Activated CD8-positive, alpha-beta memory T cell treated with anti-CD3 and anti-CD28 coated beads for 1 hour (primary cell): ENCODE measurements at places on chromosomes 2 and 18.

GRCh38 chr18:3118195-3119010 is 101.4 kb downstream of the MYOM1 start:
- DNase-seq, result no peak

DNA sequence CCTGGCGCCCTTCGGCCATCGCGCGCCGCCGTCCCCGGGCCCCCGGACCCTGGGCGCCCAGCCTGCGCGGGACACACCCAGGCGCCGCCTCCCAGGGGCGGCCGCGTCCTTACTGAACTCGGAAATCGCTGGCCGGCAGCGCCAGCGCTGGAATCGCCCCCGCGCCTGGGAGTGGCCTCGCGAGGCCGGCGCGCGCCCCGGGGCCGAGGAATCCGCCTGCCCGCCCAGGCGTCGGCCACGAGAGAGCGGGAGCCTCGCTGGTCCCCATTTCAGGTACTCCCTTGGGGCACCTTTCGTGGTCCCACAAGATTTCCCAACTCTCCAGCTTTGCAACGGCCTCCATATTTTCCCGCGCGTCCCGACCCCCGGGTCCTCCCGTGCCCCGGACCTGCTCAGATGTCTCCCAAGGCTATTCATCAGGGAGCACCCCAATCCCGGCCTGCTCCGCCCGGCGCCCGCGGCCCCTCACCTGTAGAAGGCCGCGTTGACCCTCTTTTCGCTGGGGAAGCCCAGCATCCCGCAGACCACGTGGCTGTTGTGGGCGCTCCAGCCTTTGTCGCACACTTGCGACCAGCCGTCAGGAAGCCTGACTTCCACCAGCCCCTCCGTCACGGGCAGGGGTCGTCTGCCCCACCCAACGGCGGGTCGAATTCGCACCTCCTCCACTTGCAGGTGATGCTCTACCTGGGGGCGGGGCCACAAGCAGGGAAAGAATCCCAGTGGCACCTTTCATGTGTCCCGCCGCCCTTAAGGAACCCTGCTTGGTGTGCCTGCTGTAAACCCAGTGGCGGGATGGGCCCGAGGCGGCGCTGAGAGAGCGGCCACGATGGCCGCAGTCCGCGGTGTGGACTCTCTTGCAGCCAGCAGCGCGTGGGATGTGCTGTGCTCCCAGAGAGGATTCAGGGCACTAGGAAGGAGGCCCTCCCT is 4.6 kb downstream of the LOXL3 start:
- no peak for DNase-seq

- no peak for DNase-seq
Measured at GRCh38 chr2:62354771-62355561, 151.0 kb downstream of the TMEM17 start.

GRCh38 chr2:227411320-227411989 is 23.7 kb upstream of the SCYGR1 start:
- no peak for DNase-seq

- DNase-seq, result no peak
Measured at GRCh38 chr2:211228559-211228958, 672.2 kb downstream of the CPS1 start.

DNA sequence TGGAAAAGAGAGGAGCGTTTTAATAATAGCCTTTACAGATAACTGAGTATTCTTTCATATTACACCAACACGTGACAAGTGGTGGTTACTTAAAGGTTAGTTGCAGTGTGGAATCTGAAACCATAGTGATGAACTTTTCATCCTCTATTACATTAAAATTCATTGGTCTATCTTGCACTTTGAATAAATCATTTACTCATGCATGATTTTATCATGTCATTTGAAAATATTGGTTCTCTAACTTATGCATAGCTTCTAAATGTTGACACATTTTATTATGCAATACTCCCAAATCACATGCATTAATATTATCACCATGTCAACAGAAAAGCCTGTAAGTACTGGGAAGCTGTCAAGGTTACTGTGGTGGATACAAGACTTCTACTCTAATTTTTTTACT is 1432.2 kb downstream of the LRP1B start:
- no peak for DNase-seq

DNA sequence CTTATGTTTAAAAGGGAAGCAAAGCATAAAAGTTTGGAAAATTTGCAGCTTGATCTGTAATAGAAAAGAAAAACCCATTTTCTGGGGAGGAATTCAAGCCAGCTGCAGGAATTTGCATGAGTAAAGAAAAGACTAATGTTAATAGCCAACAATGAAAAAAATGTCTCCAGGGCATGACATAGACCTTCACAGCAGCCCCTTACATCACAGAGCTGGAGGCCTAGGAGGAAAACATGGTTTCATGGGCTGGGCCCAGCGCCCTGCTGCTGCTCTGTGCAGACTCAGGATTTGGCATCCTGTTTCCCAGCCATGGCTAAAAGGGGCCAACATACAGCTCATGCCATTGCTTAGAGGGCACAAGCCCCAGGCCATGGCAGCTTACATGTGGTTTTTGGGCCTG is 411.6 kb upstream of the MC4R start:
- DNase-seq, result no peak

- DNase-seq, result no peak
Measured at GRCh38 chr2:133418021-133418420, 150.2 kb downstream of the NCKAP5 start.

DNA sequence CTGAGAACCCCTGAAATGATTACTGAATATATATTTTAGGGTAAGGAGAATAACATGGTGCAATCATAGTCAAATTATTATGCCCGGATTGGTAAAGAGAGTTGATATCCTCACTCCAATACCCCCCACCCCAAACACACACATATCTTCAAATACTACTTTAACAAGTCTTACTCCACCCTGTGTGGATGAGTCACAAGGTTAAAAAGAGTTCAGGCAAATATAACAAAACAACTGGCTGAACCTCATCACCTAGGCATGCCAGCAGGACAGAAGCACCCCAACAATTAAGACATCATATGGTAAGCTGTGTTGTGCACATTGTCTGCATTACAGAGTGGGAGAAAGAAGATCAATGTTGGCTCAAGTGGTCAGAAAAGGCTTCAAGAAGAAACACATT is 857.4 kb downstream of the TDRD15 start:
- DNase-seq, result no peak

- no peak for DNase-seq
Measured at GRCh38 chr18:35117951-35118411, 76.8 kb downstream of the MAPRE2 start.

GRCh38 chr2:47070920-47071824 is 83.9 kb downstream of the STPG4 start:
- DNase-seq, result no peak

GRCh38 chr2:240500561-240501423 is 57.0 kb downstream of the ANKMY1 start:
- no peak for DNase-seq

- DNase-seq, result no peak
Measured at GRCh38 chr2:17935242-17935885, 56.9 kb downstream of the KCNS3 start.

DNA sequence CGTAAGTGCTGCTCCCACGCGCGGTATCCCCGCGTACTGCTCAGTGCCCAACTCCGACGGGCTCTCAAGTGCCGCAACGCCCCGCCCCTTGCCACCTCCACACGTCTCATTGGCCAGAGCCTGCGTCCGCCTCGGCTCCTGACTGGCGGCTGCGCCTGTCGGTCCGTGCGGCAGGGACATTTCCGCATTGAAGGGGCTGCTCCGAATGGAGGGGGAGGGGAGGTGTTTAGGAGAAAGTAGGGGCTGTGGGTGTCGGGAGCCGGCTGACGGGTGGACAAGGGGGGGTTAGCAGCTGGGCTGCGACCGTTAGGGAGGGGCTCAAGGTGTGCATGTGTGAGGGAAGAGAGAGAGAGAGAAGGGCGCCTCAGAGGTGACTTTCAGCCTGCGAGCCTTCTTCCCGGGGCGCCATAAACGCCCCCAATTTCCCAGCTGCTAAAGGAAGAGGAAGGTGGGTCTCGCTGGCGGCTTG is 877 bp upstream of the UGP2 start:
- DNase-seq, result peak; percentile 94

DNA sequence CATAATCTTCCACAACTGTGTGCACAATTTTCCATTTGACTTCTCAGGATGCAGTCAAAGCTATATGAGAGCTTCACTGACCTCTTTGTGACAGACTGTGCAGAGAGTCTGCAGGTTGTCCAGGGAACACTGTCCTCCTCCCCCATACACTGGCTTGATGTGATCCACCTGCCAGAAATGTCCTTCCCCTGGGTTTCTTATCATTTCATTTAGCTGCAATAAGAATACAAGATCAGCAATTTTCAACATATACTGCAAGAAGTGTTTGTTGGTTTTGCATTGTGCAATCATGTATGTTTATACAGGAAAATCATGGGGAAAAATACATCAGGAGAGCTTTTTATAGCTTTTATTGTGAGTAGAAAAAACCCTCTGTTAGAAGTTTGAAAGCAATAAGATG is 150.7 kb downstream of the RAB3GAP1 start:
- no peak for DNase-seq

GRCh38 chr2:26018184-26019055 is 15.5 kb upstream of the RAB10 start:
- DNase-seq, result no peak

DNA sequence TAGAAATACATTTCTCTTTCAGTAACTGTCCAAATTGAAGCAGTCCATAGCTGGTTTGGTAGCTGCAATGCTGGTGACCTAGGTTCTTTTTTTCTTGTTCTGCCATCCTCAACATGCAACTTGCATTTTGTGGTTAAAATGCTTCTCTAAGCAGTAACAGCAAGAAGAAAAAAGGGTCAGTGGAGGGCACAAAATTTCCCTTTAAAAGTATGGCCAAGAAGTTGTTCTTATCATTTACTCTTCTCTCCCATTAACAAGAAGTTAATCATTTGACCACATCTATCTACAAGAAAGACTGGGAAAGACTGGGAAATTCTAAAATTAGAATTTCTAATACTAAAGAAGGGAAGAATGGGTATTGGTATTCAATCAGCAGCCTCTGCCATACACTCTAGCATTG is 569.9 kb downstream of the CPS1 start:
- no peak for DNase-seq
